ENCODE measurements at places on chromosomes 2 and 18. TPM values are rescaled to one million over a fixed set of nuclear protein-coding genes. Genes with fewer than 3 reads are reported as not detected.

DNA sequence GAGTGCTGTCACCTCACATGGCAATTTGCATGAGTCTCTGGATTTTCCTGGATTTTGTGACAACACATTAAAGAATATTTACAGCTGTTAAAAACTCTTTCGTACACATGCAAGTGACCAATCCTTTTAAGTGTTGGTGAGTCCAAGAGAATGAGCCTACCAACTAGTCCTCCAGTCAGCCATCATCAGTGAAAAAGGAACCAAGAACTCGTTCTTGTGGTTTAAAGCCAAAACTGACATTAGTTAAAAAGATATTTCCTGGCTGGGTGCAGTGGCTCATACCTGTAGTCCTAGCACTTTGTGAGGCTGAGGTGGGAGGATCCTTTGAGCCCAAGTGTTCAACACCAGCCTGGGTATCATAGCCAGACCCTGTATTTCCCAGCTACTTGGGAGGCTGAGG, 215.4 kb upstream of the ITGA4 start:
- no peak for DNase-seq

GRCh38 chr18:32425466-32425865, 45.2 kb downstream of the GAREM1 start:
- no peak for DNase-seq

Gene DIS3L2
- 47.7 TPM for total RNA-seq

Gene LIMS3
- 1.5 TPM for total RNA-seq

DNA sequence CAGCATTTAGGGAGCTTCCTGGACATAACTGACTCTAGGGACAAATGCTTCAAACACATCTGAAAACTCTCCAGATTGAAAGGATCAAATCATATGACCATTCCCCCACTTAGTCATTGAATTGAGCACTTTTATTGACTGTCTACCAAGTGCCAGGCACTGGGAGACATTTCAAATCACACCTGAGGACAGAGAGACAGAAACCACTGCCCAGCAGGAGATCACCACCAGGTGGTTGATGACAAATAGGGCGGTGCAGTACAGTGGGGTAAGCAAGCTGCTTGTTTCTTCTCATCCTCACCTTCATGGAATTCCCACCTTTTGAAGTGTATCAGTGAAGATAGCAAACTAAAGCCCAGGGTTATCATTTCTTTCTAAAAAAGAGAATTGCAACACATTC, 19.0 kb upstream of the CXCR4 start:
- no peak for DNase-seq

DNA sequence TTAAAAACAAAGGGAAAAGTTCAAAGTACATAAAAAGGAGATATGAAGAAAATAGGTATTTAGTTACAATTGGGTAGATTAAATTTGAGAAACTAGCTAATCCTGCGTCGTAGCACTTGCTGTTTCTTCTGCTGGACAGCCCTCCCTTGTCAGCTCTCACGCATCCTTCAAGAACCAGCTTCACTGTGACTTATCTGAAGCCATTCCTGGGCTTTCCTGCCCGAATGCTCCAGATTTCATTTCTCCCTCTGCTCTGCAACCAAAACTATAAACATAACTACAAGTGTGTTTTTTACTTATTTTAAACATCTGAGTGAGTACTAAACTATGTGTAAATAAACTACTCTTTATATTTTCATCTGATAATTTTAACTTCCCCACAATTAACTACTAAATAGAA, 149.2 kb downstream of the MTCL1 start:
- DNase-seq = no peak

GRCh38 chr2:73110168-73111072, 2.3 kb downstream of the RAB11FIP5 start:
- no peak for DNase-seq

Gene LBX2
- total RNA-seq = 2.5 TPM

GRCh38 chr2:158923180-158923594, 45.3 kb upstream of the TANC1 start:
- DNase-seq = peak; percentile 71

DNA sequence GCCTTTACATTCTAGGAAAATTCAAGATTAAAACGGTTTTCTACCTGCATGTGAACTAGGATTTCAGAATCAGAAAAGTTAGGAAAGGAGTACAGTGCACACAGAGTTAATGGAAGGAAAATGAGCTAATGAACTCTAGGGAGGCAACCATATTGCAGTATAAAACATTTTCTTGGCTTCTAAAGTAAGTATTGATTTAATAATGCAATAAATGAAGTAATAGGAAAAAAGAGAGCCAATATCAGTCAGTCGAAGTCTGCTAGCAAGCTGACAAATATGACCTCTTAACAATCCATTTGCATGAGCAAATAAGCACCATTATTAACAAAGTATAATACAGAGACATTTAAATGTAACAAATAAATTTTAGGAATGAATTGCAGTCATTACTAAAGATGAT, 80.2 kb upstream of the COL3A1 start:
- DNase-seq = no peak

Gene ASPRV1
- total RNA-seq = 1.6 TPM

DNA sequence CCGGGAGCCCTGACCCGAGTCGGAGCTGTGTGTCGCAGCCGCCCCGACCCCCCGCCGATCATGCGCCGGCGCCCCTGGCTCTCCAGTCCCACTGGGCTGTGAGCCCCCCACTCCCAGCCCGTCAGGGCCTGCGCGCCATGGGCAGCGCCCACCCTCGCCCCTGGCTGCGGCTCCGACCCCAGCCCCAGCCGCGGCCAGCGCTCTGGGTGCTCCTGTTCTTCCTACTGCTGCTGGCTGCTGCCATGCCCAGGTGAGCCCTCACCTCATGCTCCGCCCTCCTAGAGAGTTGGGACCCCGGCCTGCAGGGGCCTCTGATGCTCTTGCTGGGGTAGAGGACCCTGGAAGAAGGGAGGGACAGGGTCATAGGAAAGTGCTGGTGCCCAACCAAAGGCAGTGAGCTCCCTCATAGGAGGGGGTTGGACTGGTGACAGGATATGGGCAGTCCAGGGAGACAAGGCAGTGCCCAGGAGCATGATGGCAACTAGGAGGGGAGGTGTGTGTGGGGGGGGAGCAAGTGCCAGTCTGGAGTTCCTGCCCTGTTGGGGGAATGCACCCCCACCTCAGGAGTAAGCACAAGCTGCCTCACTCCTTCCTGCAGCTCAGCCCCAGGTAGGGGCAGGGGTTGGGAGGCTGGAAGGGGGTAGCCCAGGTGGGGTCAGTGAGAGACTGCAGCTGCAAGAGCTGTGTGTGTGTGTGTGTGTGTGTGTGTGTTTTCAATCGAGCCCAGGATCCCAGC, 375 bp downstream of the WNT10A start:
- DNase-seq = no peak

GRCh38 chr2:43526994-43527393, 68.8 kb downstream of the THADA start:
- no peak for DNase-seq

Gene PROKR1
- total RNA-seq = not detected

DNA sequence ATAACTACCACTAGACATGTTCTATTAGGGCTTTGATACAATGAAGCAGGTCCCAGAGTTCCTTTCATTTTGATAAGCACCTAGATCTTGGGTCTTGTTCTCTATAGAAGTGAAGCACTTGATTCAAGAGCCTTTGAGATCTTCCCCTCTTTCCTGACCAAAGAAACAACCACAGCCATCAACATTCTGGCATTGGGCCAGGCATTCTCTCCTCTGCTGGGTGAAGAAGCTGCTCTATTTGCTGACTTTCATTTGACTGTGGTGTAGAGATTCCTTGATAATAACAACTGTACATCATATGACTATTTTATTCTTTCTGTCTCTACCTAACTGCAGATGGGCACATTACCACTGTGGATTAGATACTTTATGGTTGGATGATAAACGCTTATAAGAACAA, 96.6 kb upstream of the LYPD1 start:
- no peak for DNase-seq

- no peak for DNase-seq
These were observed 128.4 kb downstream of the IRS1 start for GRCh38 chr2:226671141-226671676.

Gene DOK6
- total RNA-seq = 3.8 TPM

GRCh38 chr18:30177056-30177455, 865.5 kb downstream of the DSC3 start:
- DNase-seq = no peak

DNA sequence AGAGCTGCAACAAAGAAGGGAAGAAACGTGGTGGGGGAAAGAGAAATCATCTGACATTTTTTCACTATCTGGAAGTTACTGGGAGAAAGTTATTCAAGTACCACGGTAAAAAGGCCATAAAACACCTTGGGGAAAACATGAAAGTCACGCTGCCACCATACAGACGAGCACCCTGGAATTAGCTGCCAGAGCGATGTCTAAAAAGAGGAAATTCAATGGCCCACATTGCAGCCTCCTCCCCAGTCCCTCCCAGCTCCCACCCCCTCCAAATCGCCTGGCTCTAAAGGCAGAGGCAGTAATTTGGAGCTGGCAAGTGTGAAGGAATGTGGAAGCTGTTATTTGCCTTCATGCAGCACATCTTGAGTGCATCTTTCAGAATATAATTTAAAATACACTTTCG, 192.0 kb downstream of the ALK start:
- DNase-seq = no peak

DNA sequence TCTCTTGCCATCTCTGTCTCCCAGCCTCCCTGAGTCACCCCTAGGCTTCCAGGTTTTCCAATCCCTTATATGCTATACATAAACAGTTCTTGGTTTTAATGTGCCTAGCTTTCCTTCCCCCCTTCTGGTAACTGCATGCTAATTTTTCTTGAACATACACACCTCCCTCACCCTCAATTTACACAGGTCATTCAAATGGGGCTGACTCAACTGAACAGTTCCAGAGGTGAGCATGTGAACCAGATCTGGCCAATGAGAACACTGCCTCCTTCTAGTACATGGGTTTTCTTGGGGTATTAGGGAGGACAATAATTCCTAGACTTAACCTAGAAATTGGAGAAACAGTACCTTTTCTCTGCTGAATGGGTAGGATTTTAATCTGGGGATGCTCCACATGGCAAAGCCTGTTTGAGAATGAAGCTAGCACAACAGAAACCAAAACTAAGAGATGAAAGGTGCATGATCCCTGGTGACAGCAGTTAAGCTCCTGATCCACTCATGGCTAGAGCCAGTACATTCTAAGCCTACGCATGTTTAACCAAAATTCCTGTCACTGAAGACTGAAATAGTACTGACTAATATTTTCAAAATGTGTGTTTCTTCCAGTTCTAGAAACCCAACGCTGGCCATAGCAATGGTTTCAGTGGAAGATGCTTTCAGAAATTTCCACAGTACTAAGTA, 11.8 kb downstream of the SLC25A12 start:
- DNase-seq = no peak

GRCh38 chr2:109232909-109233308, 103.9 kb downstream of the SH3RF3 start:
- no peak for DNase-seq

Gene INPP1
- total RNA-seq = 27.2 TPM

GRCh38 chr2:101150306-101151145, 656 bp downstream of the TBC1D8 start:
- peak; percentile 77 for DNase-seq

DNA sequence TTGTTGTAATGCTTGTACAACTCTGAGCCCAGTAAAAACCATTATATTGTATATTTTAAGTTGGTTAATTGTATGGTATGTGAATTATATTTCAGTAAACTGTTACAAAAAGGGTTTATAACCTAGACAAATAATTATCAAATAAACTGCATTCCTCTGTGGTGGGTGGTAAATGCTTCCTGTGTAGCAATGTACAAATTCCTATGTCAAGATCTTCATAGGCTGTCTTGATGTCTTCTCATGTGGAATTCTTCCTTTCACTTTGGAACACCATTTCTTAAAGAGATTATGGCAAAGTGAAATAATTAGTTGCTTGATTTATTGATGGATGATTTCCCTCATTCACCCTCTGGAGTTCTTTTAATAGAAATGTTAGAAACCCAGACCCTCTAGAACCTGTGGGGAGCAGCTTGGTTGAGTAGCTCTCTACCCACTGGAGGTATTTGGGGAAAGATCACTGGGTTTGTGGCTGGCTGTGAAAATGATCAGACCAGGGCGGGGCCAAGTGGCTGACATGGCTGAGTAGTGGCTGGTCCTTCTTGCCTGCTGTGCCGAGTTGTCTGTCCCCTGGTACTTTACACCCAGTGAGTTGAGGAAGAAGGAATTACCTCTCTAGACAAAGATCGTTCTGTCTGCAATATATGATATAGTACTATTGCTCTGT, 22.4 kb upstream of the MGAT5 start:
- DNase-seq = no peak

Measured in kidney (tissue), 22 donors.